ENCODE measurements at places on chromosomes 16 and 17.

DNA sequence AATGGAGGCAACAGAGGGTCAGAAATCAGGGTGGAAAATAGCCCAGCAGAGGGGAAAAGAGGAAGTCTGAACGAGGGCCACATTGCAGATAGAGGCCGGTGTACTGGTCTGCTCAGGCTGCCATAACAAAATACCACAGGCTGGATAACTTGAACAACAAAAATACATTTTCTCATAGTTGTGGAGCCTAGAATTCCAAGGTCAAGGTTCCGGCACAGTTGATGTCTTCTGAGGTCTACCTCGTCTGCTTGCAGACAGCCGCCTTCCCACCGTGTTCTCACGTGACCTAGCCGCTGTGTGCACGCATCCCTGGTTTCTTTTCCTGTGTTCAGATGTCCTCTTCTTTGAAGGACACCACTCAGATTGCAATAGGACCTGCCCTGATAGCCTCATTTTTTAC lies 249.4 kb downstream of the WWOX start:
- no peak for DNase-seq

GRCh38 chr17:19717411-19717908 lies 1.1 kb upstream of the SLC47A2 start:
- DNase-seq, result no peak

DNA sequence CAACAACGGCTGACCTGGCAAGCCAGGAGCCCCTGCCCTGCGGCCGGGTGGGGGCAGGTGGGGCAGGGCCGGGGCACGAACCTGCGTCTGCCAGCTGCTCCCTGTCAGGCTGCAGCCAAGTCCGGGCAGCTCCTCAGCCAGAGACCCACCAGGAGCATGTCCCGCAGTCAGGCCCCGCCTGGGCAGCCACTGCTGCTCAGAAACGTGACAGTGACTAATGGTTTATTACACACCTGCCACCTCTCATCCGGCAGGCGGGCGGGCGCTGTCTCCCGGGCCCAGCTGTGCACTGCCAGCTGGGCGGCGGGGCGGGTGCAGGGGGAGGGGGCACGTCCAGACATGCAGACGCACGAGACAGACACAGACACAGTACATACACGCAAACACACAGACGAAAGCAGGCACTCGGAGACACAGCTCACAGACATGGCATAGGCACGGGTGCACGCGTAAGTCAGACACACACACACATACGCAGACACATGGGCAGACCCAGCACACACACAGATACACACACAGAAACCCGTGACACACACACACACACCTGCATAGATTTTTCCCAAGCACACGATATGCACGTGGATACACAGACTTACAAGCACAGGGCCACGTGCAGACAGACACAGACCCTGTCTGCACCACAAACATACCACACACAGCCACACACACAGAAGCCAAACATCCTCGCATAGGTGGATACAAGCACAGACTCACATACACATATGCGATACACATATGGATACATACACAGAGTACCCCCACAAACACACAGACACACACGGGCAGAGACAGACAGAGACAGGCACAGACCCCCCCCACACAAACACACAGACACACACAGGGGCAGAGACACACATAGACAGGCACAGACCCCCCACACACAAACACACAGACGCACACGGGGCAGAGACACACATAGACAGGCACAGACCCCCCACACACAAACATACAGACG lies 248.3 kb upstream of the CIBAR2 start:
- no peak for DNase-seq

DNA sequence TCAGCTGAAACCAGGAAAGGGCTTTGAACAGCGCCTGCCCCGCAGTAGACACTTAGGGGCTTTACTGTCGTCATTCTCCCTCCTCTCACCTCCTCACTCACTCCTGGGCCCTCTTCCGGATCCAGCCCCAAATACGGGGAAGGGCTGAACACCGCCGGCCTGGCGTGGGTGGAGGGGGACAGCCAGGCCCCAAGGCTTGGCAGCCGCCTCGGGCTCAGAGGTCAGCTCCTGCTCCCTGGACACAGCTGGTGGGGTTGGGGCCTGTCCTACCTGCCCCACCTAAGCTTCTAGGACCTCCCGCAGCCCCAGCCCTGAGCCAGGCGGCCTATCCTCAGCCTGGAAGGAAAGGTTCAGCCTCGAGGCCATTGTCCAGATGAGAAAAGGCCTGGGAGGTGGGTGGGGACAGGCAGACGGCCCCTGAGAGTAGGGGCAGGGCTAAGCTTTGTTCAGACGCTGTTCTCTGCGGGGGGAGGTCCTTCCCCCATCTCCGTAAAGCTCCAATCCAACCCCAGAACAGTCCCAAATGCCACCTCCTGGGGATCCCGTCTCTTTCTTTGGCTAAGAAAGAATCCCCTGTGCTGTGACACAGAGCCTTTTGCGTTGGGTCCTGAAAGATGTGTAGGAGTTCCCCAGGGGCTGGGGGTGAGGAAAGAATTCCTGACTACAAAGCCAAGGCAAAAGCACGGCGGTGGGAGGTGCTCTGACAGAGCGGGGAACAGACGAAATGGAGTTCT lies 881 bp upstream of the LLGL1 start:
- DNase-seq, result no peak

DNA sequence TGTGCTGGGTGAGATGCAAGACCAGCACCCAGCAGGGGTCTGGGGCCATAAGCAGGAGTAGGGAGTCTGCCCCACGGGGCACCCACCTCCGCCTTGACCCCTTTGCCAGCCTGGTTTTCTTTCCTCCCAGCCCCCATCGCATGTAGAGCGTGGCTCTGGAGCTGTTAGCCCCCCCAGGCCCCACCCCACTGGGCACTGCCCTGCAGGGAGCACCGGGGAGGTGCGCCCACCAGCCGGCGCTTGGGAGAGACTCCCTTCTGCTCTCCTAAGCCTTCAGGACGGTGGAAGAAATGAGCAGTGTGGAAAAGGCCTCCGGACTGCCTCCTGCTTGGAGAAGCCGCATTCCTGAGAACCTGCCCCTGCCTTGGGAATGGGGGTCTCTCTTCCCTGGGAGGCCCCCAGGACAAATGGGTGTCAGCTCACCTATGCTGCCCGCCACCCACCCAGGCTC lies 186.2 kb downstream of the IRF8 start:
- DNase-seq, result no peak

- DNase-seq, result no peak
These were observed 6.3 kb downstream of the SLC6A2 start for GRCh38 chr16:55661941-55662643.

DNA sequence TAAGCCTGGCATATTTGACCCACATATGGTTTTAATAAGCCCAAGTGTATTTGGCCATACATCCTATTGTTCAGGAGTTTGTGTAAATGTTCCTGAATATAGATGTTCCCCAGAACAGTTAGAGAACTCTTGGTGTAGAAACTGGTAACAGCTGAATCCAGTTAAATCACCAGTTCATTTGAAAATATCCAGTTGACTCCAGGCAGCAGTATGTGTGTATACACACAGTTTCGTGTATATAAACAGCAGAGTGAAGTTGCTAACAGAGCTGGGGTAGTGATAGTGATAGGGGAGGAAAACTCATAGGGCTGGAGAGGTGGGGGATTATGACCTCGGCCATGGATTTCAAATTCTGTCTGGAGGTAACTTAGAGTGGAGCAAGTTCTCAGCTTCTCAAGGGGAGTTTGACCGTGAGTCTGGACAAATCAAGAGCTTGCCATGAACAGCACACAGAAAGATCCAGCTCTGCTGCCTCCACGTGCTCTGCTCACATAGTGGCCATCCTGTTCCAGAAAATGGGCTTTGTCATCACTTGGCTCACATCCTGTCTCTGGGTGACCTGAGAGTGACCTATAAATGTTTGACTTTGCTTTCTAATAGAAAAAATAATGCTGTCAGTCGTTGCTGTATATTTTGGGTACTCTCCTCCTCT lies 30.6 kb upstream of the MMD start:
- DNase-seq, result no peak

DNA sequence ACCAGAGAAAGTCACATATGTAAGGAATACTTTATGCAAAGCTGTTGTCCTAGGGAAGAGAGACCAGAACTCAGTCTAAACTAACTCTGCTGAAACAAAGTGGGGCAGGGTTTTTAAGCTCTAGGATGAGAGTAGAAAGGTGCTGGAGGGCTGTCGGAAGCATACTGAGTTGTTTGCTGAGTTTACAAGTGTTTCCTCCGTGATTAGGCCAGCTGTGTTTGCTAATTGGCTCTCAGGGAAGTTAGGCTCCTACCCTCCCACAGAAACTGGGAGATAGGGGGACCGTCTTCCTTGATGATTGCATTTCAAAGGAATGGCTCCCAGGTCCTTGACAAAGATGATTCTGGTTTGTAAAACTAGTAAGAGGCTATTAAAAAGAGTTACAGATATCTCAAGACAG lies 24.4 kb upstream of the CRYM start:
- DNase-seq, result no peak

DNA sequence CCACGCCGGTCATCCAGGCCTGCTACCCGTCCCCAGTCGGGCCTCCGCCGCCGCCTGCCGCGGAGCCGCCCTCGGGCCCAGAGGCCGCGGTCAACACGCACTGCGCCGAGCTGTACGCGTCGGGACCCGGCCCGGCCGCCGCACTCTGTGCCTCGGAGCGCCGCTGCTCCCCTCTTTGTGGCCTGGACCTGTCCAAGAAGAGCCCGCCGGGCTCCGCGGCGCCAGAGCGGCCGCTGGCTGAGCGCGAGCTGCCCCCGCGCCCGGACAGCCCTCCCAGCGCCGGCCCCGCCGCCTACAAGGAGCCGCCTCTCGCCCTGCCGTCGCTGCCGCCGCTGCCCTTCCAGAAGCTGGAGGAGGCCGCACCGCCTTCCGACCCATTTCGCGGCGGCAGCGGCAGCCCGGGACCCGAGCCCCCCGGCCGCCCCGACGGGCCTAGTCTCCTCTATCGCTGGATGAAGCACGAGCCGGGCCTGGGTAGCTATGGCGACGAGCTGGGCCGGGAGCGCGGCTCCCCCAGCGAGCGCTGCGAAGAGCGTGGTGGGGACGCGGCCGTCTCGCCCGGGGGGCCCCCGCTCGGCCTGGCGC lies 2.4 kb downstream of the HIC1 start:
- no peak for DNase-seq

GRCh38 chr16:84699712-84700445 lies at the start of gene USP10:
Gene USP10, plus strand, starts transcription at chr16:84700000. Its CDS starts 91 bp downstream, at chr16:84700091.
- DNase-seq, result peak; percentile 80

GRCh38 chr17:11296994-11297393 lies 56.0 kb downstream of the SHISA6 start:
- no peak for DNase-seq

- DNase-seq, result no peak
These were observed 19.9 kb downstream of the IGFBP4 start for GRCh38 chr17:40463122-40463550.

DNA sequence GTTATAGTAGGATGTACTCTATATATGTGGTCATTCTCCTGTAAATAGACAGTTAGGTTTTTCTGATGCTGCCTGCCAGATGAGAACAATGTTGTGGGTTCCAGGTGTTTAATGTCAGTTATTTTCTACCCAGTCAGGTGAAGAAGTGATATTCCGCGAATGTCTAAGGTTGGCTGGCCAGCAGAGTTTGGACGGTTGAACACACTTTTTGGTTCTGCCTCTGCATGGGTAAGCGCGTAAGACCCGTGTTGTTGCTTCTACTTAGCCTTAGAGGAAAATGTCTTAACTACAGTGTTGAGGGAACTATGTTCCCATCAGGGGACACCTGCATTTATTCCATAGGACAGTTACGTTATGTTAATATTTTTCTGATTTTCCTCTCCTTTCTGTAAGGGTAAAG lies 162.6 kb downstream of the MAP2K6 start:
- no peak for DNase-seq

GRCh38 chr16:48160575-48160974 lies 4.8 kb upstream of the ABCC12 start:
- DNase-seq, result no peak

- DNase-seq, result no peak
These were observed 26.8 kb upstream of the DLX3 start for GRCh38 chr17:50021681-50022370.

GRCh38 chr16:28821874-28822519 lies 802 bp upstream of the ATXN2L start:
- no peak for DNase-seq

GRCh38 chr16:73040136-73040535 lies 7.8 kb downstream of the ZFHX3 start:
- no peak for DNase-seq

DNA sequence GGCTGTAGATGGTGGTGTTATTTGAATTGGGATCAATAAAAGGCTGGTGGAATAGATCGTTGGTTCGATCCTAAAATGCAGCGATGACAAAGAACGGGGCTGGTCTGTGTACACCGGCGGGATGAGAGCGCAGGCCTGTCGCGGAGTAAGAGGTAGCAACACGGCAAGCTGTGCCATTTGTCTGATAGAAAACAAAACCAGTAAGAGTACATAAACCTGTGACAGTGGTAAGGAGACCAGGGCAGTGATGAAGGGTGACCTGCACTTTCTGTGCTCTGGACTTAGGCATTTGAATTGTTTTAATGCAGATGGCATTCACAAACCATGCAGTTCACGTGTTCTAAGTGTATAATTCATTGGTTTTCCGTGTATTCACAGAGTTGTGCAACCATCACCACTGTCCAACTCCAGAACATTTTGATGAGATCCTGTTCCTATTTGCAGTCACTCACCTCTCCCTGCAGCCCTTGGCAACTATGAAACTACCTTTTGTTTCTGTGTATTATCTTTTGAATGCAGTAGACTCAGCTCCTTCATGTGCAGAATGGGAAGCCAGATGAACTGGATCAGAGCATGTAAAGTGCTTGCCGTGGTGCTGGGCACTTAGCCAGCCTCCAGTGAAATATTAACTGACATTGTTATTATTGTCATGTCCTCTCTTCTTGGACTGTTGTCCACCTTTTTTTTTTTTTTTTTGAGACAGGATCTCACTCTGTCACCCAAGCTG lies 286.1 kb downstream of the SNX29 start:
- no peak for DNase-seq
